ENCODE measurements at places on chromosomes 16 and 17. TPM values are rescaled to one million over a fixed set of nuclear protein-coding genes. Genes with fewer than 3 reads are reported as not detected.

GRCh38 chr16:10558305-10558704 lies 22.1 kb downstream of the EMP2 start:
- no peak for DNase-seq

GRCh38 chr16:4522051-4522581 lies 16.5 kb downstream of the CDIP1 start:
- DNase-seq: no peak

- peak; percentile 80 for DNase-seq
Observed at GRCh38 chr16:2919511-2920255, 8.0 kb downstream of the FLYWCH1 start.

GRCh38 chr17:41957031-41957868 lies 9.3 kb upstream of the CNP start:
- no peak for DNase-seq

DNA sequence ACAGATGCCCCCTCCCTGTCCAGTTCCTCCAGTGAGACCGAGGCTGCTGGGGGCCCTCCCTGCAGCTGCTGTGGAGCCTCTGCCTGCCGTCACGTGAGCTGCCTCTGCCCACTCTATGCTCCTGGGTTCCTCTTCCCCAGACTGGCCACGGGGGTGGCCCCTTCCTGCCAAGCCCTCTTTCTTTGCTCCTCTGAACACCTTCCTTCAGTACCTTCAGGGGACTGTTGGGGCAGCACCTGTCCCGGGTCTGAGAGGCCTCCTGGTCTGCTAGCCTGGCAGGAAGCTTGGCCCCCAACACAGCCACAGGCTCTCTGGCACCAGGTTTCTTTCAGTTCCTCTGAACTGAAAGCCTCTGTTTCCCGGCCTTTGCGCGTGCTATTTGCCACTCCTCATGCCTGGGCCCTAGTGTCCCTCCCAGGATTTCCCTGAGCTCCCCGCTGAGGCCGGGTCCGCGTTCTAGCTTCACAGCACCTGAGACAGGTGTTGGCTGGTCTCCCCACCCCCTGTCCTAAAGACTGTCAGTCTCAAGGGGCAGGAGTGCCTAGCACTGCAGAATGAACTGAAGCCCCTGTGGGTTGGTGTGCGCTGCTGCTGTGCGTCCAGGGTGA lies 6.6 kb upstream of the ATP6V0C start:
- DNase-seq: peak; percentile 89

- DNase-seq: no peak
Observed at GRCh38 chr17:69103557-69104233, 38.0 kb downstream of the ABCA6 start.

DNA sequence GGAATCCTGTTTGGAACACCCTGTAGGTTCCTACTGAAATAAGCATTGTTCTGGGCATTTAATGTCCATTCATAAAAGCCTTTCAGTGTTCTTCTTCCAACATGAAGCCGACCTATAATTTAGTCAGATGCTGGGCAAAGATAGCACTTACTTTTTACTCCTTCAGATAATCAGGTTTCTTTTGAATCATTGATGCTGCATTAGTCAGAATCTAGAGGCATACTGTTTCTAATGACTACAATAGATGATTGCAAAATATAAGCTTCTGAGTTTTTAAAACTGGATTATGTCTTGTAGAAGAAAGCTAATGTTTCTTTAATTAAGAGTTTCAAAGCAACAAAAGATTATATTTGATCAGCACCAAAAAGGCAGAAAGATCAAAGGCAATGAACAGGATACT lies 16.0 kb downstream of the MMD start:
- no peak for DNase-seq

DNA sequence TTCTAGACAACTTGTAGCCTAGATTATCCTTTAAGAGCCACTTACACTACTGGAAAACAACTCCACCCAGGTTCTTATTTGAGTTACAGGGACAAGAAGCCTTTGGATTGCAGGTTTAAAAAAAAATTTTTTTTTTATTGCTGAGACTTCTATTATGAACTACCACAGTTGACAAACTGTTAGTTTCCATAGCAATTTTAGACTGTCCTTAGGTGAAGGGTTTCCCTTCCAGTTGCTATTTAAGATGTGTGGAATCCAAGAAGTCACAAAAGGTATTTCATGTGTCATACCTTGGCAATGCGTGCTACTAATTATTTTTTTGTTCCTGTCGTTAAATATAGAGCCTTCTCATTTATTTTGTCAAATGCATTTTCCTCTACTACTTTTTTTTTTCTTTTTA lies 253.2 kb downstream of the PRKCA start:
- no peak for DNase-seq

- DNase-seq: peak; percentile 58
Observed at GRCh38 chr17:74860872-74861661, 1.4 kb upstream of the GRIN2C start.

DNA sequence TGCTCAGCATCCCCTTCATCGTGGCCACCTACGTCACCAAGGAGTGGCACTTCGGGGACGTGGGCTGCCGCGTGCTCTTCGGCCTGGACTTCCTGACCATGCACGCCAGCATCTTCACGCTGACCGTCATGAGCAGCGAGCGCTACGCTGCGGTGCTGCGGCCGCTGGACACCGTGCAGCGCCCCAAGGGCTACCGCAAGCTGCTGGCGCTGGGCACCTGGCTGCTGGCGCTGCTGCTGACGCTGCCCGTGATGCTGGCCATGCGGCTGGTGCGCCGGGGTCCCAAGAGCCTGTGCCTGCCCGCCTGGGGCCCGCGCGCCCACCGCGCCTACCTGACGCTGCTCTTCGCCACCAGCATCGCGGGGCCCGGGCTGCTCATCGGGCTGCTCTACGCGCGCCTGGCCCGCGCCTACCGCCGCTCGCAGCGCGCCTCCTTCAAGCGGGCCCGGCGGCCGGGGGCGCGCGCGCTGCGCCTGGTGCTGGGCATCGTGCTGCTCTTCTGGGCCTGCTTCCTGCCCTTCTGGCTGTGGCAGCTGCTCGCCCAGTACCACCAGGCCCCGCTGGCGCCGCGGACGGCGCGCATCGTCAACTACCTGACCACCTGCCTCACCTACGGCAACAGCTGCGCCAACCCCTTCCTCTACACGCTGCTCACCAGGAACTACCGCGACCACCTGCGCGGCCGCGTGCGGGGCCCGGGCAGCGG lies 3.2 kb downstream of the UTS2R start:
- DNase-seq: no peak

DNA sequence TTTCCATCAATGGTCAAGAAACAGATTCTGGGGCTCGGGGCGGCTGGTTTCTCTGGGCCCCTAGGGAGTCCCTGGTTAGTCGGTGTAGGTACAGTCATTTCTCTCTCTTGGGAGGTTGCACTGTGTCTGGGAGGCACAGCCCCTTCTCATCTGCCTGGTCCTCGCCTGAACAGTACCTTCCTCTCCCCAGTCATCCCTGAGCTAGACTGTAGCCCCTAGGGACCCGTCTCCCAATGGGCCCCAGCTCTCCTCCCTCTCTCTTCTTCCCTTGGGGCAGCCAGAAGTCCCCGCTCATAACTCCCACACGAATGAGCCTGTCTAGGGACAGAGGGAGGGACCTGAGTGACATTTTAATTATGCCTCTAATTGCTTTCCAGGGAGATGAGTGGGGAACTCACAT lies 20.2 kb upstream of the CPSF4L start:
- DNase-seq: no peak

DNA sequence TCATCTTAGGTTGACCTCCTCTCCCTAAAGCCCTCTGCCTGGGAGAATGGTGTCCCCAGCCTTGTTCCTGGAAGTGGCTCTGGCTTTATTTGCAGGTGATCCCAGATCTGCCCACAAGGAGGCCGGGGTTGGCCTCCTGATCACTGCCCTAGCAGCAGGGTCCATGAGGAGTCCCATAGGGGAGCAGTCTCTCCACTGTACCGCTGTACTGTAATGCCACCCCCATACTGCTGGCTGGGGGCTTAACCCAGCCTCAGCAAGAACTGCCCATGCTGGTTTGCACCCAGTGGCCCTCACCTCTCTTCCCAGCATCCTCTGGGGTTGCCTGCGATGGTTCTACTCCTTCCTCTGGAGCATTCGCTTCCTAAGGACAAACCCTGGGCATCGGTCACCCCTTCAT lies 39.1 kb downstream of the PSME3IP1 start:
- no peak for DNase-seq

GRCh38 chr17:50681263-50682200 lies 26.2 kb downstream of the ANKRD40 start:
- no peak for DNase-seq

- no peak for DNase-seq
Observed at GRCh38 chr16:50463581-50464324, 84.4 kb upstream of the NKD1 start.

GRCh38 chr16:87369796-87370719 lies 13.5 kb downstream of the FBXO31 start:
- no peak for DNase-seq

- DNase-seq: no peak
Observed at GRCh38 chr17:77923135-77923534, 35.4 kb upstream of the TNRC6C start.

DNA sequence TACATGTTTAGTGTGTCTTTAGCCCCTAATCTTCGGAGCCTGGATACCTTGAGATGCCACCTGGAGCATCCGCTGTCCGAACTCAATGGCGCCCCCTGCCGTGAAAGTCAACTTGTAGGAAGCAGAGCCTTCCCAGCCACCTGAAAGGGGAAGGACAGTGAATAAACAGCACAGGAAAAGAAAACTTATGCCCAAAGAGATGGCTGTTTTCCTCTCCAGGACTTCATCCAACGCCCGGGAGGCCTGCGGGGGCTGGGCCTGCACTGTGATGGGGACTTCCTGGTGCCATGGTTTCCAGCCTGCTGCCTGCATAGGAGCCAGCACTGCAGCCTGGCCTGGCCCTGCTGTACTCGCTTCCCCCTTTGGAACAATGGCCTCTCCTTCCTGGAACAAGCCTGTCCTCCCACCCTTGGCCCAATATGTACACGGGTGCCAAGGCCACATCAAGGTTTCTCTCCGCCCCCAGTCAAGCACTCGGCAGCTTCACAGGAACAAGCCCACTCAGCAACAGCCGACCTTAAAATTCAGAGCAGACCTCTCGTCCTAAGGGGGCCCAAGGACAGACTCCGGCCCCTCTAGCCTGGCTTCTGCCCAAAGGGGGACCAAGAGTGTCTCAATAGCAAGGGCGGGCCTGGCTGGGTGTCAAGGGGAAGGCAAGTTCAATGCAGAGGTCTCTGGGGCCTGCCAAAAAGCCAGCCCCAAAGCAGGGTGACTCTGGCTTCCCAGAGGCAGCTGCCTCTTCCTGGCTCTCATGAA lies 4.5 kb upstream of the UNC13D start:
- DNase-seq: peak; percentile 76

DNA sequence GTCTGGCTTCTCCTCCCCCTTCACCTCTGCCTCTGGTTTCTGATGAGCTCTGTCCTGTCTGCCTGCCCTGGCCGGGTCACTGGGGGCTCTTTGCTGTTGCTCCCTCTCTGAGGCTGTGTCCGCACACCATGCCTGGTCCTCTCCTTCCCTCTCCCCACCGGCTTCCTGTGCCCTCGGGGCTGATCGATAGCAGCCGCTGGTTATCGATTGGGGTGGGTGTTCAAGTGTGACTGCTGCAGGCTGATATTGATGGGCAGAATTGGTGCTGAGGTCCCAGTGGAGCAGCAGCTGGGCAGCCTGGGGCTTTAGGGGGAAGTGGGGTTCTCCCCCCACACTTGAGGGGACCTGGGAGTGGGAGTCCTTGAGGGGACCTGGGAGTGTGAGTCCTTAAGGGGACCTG lies 16.4 kb downstream of the MRM1 start:
- no peak for DNase-seq

DNA sequence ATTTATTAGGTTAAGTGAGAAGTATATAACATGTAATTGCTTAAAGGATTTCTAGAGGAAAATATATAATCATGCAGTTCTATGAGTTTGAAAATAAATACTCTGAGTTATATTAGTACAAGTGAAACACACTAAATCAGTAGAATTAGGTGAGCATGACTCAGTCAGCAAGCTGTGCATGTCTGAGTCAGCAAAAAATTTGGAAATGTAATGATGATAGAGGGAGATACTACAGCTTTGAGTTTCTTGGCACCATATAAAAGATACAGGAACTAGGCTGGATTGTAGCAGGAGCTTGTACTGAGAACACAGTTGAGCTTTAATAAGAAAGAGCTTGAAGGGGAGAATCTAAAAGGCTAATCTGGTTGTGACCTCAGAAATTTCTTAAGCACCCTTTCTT lies 1224.6 kb downstream of the CDH8 start:
- no peak for DNase-seq

DNA sequence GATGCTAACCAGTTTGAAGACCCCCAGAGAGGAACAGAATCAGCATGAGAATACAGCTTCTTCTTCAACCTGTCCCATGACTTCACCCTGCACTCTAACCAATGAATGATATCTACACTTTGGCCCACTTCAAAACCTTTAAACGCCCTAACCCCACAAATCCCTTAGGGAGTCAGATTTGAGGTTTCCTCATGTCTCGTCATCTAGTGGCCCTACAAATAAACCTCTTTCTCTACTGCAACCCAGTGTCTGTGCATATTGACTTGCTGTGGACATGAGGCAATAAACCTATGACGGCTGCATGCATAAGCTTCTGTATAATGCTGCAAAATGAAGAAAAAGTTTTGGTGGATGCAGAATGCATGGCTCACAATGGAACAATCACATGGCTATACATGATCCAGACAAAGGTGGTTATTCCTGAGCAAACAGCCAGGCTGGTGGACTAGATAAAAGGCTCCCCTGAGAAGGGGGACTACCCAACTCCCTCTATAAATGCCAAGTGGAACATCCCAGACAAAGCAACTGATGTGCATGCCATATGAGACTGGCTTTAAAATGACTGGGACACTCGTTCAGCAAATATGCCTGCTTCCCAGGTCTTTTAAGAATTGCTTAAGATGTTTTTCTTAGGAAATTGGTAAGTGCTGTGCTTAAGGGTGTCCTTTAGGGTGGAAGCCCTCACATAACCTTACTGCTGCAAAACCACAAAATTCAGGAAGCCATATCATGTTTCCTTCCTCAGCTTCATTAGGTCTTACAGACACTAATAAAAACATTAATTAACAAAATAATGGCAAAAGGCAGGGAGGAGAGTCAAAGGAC lies 12.2 kb downstream of the N4BP1 start:
- no peak for DNase-seq

GRCh38 chr16:65875381-65876055 lies 491.0 kb upstream of the CDH5 start:
- DNase-seq: no peak

GRCh38 chr16:56387396-56387795 lies 37.9 kb downstream of the AMFR start:
- no peak for DNase-seq

The SLC5A10 gene
- not detected for total RNA-seq

The PLA2G10 gene
- total RNA-seq: not detected

The VPS25 gene
- total RNA-seq: 38.7 TPM

The CACNG5 gene
- total RNA-seq: not detected

The PYY gene
- not detected for total RNA-seq

The HS3ST3B1 gene
- 9.0 TPM for total RNA-seq

The TMC5 gene
- total RNA-seq: not detected

The HEATR9 gene
- not detected for total RNA-seq

The CNTNAP4 gene
- total RNA-seq: not detected

The AGRP gene
- not detected for total RNA-seq

The SPNS2 gene
- 0.66 TPM for total RNA-seq

The XYLT1 gene
- 59.6 TPM for total RNA-seq
